ENCODE measurements at places on chromosomes 1 and 21.

DNA sequence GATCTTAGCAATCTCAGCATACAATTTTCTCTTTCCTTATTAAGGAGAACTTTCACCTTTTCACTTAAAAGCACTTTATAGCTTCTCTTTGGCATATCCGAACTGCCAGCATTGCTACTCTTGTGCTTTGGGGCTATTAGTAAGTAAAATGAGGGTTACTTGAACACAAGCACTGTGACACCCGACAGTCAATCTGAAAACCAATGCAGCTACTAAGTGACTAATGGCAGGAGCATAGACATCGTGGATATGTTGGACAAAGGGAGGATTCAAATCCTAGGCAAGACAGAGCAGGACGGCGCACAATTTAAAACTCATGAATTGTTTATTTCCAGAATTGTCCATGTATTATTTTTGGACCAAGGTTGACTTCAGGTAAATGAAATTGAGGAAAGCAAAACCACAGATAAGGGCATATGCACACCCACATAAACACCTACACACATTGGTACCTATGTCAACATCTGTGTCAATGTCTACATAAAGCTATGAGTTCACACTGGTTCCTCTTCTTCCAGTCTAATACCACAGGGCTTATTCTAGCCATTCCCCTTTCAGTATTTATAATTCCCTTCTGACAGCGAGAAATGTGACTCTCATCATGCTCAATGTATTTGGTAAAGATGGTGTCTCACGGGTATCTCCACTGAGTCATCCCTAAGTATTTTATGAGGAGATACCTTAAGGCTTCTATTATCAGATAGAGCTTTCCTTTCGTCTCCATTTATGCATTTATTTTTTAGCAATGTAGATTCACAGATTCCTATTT is 75.3 kb upstream of the RALGPS2 start:
- no peak for DNase-seq

DNA sequence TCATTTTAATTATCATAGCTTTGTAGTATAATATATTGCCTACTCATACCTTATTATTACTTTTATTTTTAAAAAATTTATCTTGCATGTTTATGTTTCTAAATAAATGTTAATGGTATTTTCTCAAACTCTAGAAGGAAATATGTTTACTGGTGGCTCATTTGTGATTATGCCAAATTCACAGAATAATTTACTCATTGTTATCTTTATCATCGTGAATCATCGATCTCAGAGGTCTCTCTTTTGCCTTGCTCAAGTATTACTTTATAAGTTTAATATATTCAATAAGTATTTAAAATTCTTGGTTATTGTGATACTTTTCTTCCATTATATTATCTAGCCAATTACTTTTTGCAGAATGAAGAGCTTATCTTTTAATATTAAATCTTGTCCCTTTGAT is 836.7 kb upstream of the ADAMTS5 start:
- DNase-seq = no peak

GRCh38 chr1:191101960-191102359 is 624.3 kb upstream of the BRINP3 start:
- no peak for DNase-seq

GRCh38 chr21:15539376-15539775 is 190.4 kb upstream of the USP25 start:
- DNase-seq = no peak

- no peak for DNase-seq
Measured at GRCh38 chr1:172867216-172867818, 183.4 kb downstream of the TNFSF18 start.

DNA sequence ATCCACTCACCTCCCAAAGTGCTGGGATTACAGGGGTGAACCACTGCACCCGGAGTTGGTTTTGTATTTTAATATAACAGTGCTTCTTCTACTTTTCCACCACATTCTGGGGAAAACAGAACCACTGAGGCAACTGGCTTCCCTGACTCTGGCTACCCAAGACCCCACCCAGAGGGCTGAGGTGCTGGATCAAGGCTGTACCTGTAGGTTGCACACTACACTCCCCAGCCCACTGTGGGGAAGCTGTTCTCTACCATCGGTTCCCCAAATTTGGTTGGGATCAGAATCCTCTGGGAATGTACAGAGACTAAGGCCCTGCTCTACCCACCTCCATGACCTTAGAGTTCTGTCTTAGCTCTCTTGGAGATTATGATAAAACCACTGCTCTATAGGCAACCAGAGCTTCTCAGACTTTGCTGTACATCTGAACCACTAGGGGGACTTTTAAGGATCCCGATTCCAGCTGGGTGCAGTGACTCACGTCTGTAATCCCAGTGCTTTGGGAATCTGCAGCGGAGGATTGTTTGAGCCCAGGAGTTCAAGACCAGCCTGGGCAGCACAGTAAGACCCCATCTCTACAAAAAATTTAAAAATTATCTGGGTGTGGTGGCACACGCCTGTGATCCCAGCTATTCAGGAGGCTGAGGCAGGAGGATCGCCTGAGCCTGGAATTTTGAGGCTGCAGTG is 51.6 kb downstream of the GNG4 start:
- DNase-seq = no peak

DNA sequence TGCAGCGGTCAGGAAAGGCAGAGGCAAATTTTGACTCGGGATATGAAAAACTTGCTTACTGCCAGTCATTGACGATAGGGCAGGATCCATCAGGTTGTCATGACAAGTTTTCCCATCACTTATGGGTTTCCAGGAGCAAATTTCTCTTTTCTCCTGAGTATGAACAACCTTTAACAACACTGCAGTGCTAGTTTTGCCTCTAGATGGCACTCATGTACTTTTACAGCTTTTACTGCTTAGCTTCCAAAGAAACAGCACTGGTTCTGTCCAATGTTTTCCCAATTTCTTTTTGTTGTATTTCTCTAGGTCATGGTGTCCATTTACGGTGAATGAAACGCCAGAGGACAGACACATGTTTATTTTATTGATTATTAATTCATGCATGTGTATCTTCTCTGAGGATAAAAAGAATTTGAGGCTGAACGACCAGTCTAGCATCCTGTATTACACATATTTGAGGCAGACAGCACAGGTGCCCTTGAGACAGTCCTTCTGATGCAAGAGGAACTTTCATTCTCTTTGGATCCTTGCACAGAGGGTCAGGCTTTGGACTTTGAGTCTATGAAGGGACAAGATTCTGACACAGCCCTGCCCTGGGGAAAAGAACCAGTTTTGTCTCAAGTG is 112.3 kb upstream of the TRABD2B start:
- no peak for DNase-seq

DNA sequence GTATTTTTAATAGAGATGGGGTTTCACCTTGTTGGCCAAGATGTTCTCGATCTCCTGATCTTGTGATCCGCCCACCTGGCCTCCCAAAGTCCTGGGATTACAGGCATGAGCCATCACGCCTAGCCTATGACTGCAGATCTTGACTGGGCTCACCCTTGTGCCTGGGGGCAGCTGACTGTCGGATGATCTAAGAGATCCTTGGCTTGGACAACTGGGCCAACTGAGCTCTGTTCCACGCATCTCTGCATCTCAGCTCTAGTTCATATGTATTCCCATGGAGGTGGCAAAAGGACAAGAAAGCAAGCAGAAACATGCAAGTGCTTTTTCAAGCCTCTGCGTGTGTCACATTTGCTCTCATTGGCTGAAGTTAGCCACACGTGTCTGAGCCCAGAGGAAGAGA is 75.8 kb upstream of the SELENON start:
- no peak for DNase-seq

DNA sequence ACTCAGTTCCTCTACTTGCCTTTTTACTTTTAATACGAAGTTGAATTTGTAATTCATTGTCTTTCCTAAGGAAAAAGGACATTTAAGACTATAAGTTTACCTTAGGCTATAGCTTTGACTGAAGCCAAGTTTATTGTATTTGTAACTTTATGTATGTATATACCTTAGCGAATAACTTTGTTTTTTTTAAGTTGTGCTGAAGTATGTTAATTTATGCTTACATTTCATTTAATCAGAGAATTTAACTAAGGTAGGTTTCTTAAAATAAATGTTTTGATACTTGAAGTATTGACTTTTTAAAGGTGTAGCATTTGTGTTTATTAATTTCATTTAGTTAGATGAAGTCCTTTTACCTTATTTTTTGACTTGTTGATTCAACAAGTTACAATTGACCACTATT is 55.2 kb upstream of the TPTE start:
- DNase-seq = no peak

- no peak for DNase-seq
Measured at GRCh38 chr1:145995964-145996432, 381 bp downstream of the TXNIP start.

DNA sequence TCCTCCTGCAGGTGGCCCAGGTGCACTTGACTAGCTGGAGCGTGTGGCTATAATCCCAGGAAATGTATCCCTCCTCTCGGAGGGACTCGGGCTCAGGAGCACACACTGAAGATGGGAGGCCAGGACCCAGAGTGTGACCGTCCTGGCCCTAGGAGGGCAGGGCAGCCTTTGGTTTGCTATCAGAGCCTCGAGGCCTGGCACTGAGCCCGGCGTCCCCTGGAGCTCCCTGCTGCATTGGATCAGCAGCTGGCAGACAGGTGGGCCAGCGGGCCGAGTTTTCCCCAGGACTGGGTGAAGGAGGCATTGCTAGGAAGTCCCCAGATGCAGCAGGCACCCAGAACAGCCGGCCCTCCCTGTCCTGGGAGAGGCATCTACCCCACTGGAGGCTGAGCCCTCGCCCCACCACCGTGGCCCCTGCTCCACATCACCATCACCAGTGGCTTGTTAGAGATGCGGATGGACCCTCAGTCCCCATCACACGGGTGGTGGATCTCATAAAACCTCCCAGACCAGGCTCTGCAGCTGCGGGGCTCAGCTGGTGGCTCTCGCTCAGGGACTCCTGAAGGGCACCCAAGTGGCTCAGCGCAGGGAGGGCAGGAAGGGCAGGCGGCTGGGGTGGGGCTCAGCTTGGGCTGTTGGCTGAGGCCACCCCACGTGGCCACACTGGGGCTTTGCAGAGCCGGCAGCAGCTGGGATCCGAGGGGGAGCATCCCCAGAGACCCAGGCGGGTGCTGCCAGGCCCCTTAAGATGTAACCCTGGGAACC is 32.7 kb upstream of the POFUT2 start:
- DNase-seq = no peak

DNA sequence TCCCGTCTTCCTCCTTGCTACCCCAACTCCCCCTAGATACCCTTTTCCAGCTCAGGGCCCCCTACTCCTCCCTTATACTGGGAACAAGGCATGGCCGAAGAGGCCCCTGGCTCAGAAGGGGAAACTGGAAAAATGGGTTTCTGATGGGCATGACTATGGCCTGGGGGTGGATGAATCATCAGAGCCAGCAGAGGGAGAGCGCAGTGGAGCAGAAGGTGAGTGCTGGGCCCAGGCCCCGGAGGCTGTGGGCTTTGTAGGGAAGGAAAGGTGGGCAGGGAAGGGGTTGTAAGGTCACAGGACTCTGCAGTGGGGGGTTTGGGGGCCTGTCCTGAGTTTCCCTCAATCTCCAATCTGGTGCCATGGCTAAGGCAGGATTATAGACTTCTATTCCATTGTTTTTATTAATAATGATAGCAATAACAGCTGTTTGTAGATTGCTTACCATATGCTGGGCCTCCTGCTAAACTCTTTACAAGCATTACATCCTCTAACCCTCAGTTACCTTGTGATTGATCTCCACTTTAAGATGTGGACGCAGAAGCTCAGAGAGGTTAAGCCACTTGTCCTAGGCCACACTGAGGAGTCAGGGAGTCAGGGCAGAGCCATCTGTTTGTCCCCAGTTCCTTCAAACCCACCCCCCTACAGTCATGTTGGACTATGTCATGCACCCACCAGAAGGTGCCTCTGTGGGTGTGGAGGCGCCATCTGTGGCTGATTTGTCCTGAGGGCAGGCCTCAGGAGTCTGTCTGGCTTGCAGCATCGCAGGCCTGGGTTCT is 36.2 kb upstream of the ZNF362 start:
- DNase-seq = no peak

GRCh38 chr1:51276286-51276685 is 40.2 kb downstream of the RNF11 start:
- DNase-seq = no peak

GRCh38 chr1:14182856-14183255 is 415.6 kb upstream of the KAZN start:
- DNase-seq = no peak

DNA sequence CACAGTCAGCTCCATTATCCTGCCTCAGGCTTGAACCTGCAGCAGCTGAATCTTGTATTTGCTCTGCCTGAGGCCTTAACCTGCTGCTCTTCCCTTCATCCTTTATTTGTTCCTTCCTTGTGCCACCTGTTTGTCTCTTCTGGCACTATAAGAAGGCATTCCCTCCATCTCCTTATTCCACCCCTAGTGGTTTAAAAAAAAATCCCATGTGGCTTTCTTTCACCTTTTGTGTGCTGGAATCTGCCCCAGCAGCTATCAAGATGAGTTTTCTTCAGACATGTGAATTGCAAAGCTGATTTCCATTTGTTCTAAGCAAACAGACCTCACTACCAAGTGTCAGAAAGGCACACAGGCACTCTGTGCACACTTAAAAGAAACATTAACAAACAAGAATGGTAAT is 294.6 kb downstream of the TTLL7 start:
- DNase-seq = no peak

- DNase-seq = no peak
Measured at GRCh38 chr1:107640207-107640606, 324.8 kb downstream of the VAV3 start.

DNA sequence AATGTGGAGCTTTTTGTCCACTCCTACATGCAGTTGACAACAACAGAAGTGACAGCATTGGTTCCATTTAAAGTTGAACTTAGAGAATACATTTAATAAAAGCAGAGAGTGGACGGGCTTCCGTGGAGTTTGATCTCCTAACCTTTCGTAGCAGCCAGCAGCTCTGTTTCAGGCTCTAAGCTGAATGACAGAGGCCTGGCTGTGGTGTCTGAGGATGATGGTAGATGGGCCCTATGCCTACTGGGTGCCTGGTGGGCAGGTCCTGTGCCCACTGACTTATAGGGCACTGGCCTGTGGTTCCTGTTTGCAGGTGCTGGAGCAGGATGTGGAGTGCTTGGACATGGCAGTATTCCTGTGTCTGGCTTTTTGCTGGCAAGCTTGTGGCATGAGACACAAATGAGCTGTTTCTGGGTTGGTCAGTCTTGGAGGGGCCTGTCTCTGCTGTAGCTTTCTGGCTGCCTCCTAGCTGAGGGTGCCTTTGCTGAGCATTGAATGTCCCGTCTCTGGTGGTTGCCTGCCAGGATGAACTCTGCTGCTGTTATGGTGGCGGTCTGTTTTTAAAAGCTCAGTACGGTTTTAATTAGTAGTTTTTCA is 54.6 kb downstream of the PRDM2 start:
- no peak for DNase-seq

- no peak for DNase-seq
Measured at GRCh38 chr1:177122461-177123251, 41.9 kb downstream of the ASTN1 start.

GRCh38 chr1:43381612-43382011 is 8.0 kb downstream of the MED8 start:
- no peak for DNase-seq

DNA sequence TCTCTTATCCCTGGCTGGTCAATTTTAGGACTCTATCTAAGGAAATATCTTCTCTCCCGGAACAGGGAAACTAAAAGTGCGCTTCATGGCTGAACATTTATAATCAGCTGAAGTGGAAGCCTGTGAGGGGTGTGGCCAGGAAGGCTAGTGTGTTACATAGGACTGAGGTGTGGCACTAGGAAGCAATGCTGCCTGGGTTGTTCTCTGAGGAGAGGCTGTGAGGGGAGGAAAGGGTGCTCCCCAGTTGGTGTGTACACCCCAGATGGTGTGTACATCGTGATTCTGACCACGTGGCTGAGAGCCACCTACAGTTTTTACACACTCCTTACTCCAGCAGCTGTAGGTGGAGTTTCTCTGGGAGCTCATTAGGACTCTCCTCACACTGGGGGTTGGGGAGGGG is 16.3 kb downstream of the NTPCR start:
- no peak for DNase-seq
